ENCODE measurements at places on chromosomes 2 and 18. TPM values are rescaled to one million over a fixed set of nuclear protein-coding genes. Genes with fewer than 3 reads are reported as not detected.

GRCh38 chr2:39646267-39646666 lies 19.4 kb upstream of the TMEM178A start:
- no peaks in the 10 kb centered on the region for H3K27me3 ChIP-seq
- H3K4me1 ChIP-seq: peaks cover 16% of the 10 kb centered on the region
- DNase-seq: no peak
- no peaks in the 10 kb centered on the region for H3K36me3 ChIP-seq

DNA sequence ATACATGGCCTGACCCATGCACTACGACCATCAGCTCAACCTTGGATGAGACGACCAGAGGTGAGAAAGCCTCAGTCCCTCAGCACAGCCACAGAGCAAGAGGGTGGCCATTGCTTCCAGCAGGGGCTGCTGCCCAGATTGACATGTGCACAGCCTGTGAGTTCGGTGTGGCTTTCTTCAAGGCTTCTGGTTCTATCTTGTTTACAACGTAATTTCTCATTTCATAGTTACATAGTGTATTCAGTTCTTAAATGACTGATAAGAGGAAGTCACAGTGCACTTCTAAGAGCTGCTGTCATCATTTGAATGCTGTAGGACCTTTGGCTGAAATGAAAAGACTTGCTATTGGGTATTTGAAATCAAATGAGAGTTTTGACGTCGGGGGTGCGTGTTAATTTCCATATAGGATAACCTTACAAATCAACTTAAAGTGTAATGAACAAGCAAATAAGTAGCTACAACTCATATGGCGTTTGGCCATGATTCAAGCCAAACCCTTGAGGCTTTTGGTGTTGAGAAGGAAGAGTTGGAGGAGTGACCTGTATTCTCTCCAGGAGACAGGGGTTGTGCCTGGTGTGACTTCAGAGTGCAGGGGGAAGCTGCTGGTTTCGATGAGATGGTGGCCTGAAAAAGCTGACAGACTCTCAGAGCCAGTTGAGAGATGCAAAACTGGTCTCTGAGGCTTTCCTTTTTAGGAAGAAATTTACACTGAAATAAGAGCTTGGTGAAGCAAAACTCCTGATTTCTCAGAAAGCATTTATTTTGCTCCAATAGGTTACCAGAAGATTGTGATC lies 51.0 kb downstream of the TSHZ1 start:
- H3K27ac ChIP-seq: no peak overlapping the region
- H3K36me3 ChIP-seq: no peaks in the 10 kb centered on the region

The DSC3 gene
- total RNA-seq: not detected

DNA sequence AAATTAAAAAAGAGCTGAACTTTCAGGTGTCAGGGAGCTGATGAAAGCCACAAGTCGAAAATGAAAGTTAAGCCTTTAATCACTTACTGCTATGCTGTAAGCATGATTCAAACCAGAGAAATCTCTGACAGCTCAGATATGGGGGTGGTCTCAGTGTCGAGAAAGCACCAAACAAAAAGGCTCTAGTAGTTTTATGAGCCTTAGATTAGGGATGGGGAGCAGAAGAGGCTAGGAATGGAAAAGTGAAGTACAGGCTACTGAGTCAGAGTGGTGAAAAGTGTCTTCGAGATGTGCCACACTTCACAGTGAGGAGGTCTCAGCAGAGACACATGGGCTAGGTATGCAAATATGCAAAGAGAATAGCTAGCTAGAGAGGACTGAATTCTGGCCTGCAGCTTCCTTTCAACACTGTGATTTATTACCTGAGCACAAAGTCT lies 482.2 kb downstream of the SPAG16 start:
- no peaks in the 10 kb centered on the region for H3K27me3 ChIP-seq
- H3K4me1 ChIP-seq: peaks cover 39% of the 10 kb centered on the region
- no peaks in the 10 kb centered on the region for H3K36me3 ChIP-seq
- H3K27ac ChIP-seq: peak overlapping the region; percentile 79
- peak; percentile 30 for DNase-seq

GRCh38 chr2:108614659-108615058 lies 80.4 kb downstream of the LIMS1 start:
- H3K4me3 ChIP-seq: no peak overlapping the region
- H3K27ac ChIP-seq: no peak overlapping the region
- H3K4me1 ChIP-seq: peaks cover 78% of the 10 kb centered on the region
- no peaks in the 10 kb centered on the region for H3K36me3 ChIP-seq
- DNase-seq: no peak

The TYW5 gene
- 4.4 TPM for total RNA-seq

The FAM237A gene
- total RNA-seq: not detected

Measured in HFFc6 (cell line).